Endodermal cell (in vitro differentiated cells): ENCODE measurements at places on chromosomes 6 and 20.

DNA sequence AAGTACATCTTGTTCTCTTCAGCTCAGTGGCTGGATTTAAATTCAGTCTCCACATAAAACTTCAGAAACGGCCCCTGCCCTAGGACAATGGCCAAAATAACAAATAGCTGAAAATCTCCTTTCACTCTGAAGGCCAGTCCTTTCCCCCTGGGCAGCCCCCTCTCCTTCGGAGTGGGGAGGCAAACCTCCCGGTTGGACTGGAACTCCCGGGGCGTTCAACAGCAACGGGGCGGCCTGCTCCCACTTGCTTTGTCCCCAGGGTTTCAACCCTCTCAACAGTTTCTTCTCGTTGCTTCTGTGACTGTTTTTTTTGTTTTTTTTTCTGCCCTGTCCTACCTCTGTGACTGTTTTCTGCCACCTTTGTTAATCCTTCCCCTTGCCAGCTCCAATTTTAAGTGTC is 102.6 kb upstream of the DUSP22 start:
- no peak for DNase-seq

DNA sequence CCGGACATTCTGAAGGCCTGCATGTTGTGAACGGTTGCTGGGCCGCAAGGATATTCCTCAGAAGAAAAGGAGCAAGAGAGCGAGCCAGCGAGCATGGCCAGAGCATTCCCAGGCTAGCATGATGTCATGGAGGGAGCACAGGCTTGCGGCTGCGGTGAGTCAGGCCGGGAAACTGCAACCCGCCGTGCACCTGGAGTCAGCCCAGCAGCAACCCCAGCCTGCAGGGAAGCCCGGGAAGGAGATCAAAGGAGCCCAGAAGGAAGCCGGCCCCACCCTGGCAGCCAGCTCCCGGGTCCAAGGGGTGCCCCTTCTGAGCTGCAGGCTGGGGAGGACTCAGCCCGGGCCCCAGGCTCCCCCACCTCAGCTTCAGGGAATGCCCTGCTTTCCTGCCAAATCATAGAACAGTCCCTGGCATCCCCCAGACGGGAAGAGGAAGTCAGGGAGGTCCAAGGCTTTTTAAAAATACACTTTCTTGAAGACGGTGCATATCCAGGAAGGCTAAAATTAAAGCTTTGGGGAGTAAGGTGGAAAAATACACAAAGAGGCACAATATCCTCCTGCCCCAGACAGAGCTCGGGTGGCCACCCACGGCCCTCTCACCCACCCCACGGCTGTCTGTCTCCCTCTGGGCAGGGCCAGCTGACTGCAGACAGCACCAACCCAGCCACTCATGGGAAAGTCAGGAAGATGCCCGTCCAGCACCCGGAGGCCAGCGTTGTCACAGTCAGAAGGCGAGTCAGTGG is 53.7 kb downstream of the BMP7 start:
- DNase-seq, result peak; percentile 88

DNA sequence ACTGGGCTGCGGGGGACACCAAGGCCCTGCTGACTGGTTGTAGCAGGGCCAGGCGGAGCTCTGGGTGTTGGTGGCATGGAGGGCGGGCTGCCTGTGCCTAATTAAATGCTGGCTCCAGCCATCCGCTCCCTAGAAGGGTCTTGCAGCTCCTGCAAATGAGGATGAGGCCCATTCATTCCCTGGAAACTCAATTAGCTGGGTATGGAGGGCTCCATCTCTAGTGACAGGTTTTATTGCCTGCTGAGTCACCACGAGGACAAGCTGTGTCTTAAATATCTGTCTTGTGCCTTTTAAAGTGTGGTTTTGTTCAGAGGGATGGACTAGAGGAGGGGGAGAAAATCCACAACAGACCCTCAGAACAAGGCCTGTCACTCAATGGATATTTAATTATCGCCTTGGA is 60.9 kb downstream of the SULF2 start:
- DNase-seq, result no peak

- no peak for DNase-seq
Measured at GRCh38 chr6:41588111-41588510, 41.9 kb downstream of the FOXP4 start.

DNA sequence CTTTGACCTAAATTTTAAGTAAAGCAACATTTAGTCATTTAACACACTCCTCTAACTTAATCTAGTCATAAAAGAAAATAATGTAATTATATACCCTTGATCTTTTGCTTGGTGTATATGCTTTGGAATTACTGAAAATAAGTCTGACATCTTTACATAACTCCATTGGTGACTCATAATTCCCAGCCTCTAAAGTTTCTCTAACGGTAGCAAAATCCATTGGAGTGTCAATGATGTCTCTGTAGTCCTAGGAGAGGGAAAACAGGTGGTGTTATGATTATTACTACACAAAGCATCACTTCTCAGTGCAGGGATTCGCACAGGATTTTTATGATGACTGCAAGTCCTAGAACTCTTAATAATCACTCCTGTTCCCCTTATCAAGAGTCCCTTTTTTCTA is 80.2 kb downstream of the IRAK1BP1 start:
- DNase-seq, result no peak

DNA sequence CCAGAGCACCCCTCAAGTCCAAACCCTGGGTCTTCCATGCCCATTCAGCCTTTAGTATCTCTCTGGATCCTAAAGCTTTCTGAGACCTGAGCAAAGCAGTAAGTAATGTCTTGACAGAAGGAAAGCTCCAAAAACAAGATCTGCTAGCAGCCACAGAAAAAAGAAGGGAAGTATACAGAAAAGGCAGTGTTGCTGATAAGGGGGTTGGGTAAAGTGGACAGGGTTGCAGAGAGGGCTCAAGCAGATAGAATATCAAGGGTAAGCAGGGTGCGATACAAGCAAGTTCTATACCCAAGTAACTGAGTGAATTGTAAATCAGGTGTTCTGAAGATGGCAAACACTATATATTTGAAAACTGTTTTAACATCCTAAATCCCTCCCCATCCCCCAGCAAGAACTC is 113.4 kb upstream of the CARMIL1 start:
- DNase-seq, result no peak

- DNase-seq, result peak; percentile 64
Measured at GRCh38 chr20:35368666-35369423, 42.9 kb downstream of the UQCC1 start.

DNA sequence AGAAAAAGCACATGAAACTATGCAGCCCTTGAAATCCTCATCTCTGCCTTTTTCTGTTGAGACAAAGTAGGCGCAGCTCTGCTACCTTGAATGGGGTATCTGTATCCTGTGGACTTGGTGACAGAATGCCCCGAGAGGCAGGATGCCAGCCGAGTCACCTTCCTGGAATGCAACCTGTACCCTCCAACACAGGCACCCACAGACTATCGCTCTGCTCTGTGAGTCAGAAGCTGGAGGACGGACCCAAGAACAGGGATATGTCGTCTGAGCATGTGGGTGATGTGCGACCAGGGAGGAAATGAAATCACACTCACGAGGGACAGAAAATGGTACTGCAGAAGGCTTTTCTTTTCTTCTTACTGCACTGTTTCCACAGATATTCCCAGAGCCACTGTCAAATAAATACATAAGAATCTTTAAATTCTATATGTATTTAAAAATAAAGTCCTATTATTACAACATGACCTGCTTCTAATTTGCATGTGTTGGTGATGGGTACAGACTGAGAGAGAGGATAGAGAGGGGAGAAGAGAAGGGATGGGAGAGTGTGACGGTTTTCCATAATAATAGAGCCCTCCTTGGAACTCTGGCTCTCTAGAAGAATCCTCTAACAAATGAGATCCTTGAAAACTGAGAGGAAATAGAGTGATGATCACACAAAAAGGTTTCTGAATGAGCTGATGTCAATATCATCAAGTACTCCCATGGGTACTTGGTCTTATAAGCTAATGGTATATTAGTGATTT is 308.1 kb downstream of the FOXC1 start:
- DNase-seq, result peak; percentile 56

GRCh38 chr6:46652603-46653438 is at the start of the genes CYP39A1 and SLC25A27:
TSS of gene CYP39A1 (minus strand) at chr6:46652818. CDS start at chr6:46652582, 236 bp downstream.
TSS of gene SLC25A27 (plus strand) at chr6:46652975. CDS start at chr6:46653193, 218 bp downstream.
- peak; percentile 98 for DNase-seq

DNA sequence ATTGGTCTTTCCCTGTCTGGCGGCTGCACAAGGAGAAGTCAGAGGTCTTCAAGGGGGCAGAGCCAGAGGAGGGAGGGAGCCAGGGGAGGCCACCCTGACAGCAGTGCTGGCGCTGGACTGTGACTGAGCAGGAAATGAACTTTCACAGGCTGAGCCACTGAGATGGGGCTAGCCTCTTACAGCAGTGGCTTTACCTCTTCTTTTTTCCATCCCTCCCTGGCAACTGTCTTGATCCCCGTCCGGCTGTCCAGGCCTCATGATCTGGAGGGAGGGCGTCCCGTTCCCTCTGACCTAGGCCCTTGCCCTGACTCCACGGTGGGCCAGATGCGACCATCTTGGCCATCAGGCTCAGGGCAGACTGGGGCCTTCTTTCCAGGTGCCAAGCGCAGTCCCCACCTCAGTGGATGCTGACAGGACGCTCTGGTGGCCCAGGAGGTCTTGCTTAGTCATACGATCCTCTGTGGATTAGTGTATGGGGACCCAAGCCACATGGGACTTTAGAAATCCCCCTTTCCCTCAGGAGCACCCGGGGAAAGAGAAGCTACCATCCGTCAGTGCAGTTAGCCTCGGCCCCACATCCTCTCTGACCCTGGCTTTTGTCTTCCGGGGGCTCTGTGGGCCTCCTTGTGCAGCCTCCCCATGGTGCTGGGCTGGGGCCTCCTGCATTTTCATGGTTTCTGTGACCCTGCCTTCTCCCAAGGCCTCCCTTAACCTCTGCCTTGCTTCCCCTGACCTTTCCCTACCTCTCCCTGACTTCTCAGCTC is 57.4 kb upstream of the CCDC167 start:
- no peak for DNase-seq

DNA sequence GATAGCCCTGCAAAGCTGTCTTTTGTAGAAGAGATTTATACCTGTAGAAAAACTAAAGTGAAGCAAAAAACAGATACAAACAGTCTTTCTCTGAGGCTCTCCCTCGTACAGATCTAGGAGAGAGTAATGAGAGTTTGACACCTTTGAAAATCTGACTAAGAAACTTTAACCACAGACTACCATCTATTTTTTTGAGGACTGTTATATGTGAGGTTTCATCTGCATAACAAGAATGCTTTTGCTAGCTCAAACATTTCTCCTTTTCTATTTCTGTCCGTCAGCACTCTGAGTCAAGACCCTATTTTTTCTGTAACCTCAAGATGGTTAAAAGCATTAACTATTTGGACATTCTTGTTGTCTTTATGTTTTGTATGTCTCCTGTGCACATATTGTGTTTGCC is 193.0 kb downstream of the BTBD3 start:
- no peak for DNase-seq

DNA sequence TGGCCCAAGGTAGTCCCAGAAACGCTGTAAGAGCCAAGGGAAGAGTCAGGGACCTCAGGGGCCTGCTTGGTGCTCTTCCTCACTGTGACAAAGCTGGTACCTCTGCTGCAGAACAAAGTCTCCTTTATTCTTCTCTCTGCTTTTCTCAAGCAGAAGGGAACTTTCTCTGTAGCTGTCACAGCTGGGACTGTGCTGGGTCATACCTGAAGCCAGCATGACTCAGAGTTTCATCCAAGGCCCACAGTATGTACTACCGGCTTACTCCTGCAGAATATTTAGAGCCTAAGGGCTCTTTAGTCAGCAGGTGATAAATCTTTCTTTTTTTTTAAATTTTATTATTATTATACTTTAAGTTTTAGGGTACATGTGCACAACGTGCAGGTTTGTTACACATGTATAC is 183.2 kb downstream of the TINAG start:
- DNase-seq, result no peak

DNA sequence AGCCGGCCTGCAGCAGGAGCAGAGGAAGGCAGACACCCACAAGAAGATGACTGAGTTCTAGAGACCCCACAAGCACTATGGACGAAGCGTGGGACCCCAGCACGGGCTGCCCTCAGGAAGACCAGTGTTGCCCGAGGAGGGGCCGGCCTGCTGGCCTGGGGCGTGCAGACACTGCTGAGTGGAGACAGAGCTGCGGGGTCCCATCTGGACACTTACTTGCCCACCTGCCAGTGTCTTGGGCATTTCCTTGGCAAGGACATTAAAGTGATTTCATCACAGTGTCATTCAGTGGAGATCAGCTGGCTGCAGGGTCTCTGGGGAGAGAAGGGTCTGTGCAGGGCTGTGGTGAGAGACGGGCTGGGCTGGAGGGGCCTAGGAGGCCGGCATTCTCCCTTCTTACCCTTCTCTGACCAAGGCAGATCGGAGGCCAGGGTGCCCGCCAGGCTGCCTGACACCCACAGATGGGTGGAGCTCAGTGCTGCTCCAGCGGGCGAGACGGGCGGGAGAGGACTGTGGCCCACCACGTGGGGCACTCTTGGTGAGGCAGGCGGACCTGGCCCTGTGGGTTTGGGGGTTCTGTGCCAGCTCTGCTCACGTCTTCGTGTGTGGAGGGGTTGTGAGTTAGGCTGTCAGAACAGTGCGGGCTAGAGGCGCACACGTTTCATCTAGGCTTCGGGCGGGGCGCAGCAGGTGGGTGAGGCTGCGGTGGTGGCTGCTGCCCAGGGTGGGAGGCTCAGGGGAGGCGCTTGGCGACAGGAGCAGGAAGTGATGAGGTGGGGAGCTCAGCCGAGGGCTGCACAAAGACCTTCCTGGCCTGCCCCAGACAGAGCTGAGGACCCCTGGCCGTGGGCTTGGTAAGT is at the start of gene LIME1:
TSS of gene LIME1 (plus strand) at position 806 of the 860 bp plus-strand sequence. CDS start 886 bp downstream, outside the sequence.
- DNase-seq, result peak; percentile 48

DNA sequence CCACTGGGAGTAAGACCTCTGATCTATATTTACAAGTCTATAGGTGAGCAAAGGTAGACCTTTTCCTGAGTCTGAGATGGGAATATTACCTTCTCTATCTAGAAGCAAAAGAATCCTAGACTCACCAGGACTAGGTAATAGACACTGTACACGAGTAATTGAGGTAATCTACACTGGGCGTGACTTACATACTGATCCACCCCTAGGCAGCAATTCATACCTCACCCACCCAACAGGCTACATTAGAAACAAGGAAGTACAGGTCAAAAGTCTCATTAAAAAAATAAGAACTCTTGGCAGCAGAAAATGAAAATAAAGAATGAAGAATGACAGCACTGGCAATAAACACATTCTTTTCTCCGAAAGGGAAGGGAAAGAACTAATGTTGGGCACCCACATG is 7.6 kb downstream of the CSNK2A1 start:
- no peak for DNase-seq

DNA sequence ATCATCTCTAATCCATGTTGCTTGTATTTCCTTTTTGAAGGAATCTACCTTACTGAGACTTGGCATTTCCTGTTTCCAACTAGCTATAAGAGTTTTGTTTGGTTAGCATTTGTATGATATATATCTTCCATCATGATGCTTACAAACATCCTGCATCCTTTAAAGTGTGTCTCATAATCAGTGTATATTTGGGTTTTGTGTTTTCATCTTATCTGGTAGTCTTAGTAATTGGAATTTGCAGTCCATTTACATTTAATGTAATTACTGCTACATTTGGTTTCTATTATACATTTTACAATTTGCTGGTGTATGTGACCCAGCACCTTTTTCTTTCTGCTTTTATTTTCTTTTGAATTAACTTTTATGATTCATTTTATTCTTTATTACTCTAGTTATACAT is 12.6 kb downstream of the CENPW start:
- DNase-seq, result no peak

- no peak for DNase-seq
Measured at GRCh38 chr6:123515715-123516114, 121.0 kb downstream of the TRDN start.

GRCh38 chr6:137754866-137755265 is 112.2 kb upstream of the TNFAIP3 start:
- no peak for DNase-seq
